Thoracic aorta (tissue), 2 donors: ENCODE measurements at places on chromosomes 3 and 15. TPM values are rescaled to one million over a fixed set of nuclear protein-coding genes. Genes with fewer than 3 reads are reported as not detected.
A peak's percentile ranks its signal among the peaks of the same experiment; 100 is the strongest.

- DNase-seq, result no peak
- H3K27ac ChIP-seq, result no peak overlapping the region
- no peaks in the 10 kb centered on the region for H3K4me1 ChIP-seq
- no peaks in the 10 kb centered on the region for H3K36me3 ChIP-seq
- no peak overlapping the region for H3K4me3 ChIP-seq
Measured at GRCh38 chr3:121796970-121797369, 37.9 kb downstream of the IQCB1 start.

DNA sequence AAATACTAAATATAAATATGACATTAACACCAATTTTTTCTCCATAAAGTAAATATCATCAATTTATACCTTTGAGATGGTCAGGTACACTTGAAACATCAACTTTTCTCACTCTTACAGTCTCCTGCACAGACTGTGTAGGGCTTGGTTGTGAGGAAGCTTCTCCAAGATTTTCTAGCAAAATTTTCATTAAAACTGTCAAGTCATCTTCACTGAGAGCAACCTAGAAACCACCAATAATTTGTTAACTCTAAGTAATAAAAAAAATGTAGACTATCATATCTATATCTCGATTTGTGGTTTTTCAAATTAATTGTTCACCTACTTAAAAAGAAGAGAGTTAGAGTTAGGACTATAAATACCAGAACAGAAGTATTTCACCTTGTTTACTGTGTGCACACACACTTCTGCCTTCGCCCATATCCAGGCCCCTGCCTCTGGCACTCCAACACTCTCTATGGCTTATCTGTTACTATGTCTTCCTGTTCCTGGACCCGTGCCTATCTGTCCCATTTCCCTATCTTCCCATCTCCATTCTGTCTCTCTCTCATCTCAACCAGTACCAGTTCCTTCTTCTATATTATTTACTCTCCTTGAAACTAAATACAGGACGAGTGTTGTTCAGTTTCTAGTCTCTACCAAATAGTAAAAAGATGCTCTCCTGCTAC, 123.6 kb downstream of the VPS13C start:
- no peak overlapping the region for H3K27ac ChIP-seq
- H3K27me3 ChIP-seq, result no peaks in the 10 kb centered on the region
- H3K4me3 ChIP-seq, result no peak overlapping the region
- no peak for DNase-seq
- no peaks in the 10 kb centered on the region for H3K4me1 ChIP-seq
- H3K36me3 ChIP-seq, result peaks cover under 1% of the 10 kb centered on the region

DNA sequence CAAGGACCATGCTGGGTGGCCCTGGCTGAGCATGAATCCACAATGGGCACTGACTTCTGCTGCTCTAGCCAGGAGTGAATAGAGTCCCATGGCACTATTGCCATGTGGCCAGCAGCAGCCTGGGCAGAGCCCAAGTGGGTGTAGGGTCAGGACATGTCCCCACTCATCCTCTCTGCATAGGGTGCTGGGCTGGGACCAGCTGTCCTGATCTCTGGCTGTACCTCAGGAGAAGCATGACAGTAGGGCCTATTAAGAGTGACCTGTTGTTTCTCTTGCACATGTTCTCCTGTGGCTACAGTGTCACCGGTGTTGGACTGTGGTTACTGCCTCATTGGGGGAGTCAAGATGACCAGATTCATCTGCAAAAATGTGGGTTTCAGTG, 46.9 kb downstream of the DLEC1 start:
- no peak overlapping the region for H3K4me3 ChIP-seq
- H3K4me1 ChIP-seq, result no peaks in the 10 kb centered on the region
- no peaks in the 10 kb centered on the region for H3K36me3 ChIP-seq
- H3K27me3 ChIP-seq, result no peaks in the 10 kb centered on the region
- no peak overlapping the region for H3K27ac ChIP-seq

- H3K27ac ChIP-seq, result no peak overlapping the region
- peak overlapping the region; percentile 51 for H3K4me3 ChIP-seq
- no peak for DNase-seq
- H3K27me3 ChIP-seq, result no peaks in the 10 kb centered on the region
- no peaks in the 10 kb centered on the region for H3K4me1 ChIP-seq
- H3K36me3 ChIP-seq, result no peaks in the 10 kb centered on the region
Measured at GRCh38 chr15:31081056-31081455, 20.5 kb downstream of the TRPM1 start.

DNA sequence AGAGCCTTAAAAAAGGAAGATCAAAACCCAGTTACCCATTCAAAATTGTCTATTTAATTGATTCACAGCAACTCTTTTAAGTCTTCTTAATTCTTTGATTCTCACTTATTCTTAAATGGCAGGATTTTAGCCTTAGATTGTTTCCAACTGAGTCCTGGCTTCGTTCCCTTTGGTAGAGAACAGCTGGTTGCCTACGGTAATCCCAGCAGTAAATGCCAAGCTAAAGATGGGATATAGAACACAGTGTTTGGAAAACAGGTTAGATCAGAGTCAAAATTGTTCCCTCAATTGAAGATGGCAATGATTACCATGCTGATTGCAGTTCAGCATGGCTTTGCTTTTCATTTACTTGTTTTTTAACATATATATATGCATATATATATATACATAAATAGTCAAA, 300.9 kb downstream of the PYDC2 start:
- no peaks in the 10 kb centered on the region for H3K4me1 ChIP-seq
- H3K27me3 ChIP-seq, result no peaks in the 10 kb centered on the region
- H3K36me3 ChIP-seq, result no peaks in the 10 kb centered on the region
- no peak overlapping the region for H3K27ac ChIP-seq
- no peak overlapping the region for H3K4me3 ChIP-seq
- no peak for DNase-seq

The TMEM41A gene
- total RNA-seq, result 17.0 TPM

The IMPDH2 gene
- 56.0 TPM for total RNA-seq
